ENCODE measurements at places on chromosomes 1 and 21.

GRCh38 chr21:45255381-45256020 lies 32.2 kb downstream of the POFUT2 start:
- no peaks in the 10 kb centered on the region for H3K4me1 ChIP-seq
- H3K4me3 ChIP-seq, result no peak overlapping the region
- H3K27ac ChIP-seq, result no peak overlapping the region
- peaks cover 10% of the 10 kb centered on the region for H3K27me3 ChIP-seq
- DNase-seq, result peak; percentile 9
- H3K36me3 ChIP-seq, result no peaks in the 10 kb centered on the region

GRCh38 chr1:90391126-90391525 lies 326.0 kb downstream of the BARHL2 start:
- no peaks in the 10 kb centered on the region for H3K4me1 ChIP-seq
- H3K27me3 ChIP-seq, result no peaks in the 10 kb centered on the region
- DNase-seq, result no peak
- H3K36me3 ChIP-seq, result no peaks in the 10 kb centered on the region
- H3K27ac ChIP-seq, result no peak overlapping the region
- no peak overlapping the region for H3K4me3 ChIP-seq

- H3K36me3 ChIP-seq, result no peaks in the 10 kb centered on the region
- H3K4me3 ChIP-seq, result no peak overlapping the region
- no peak overlapping the region for H3K27ac ChIP-seq
Measured at GRCh38 chr1:2385606-2386280, 5.6 kb downstream of the MORN1 start.

DNA sequence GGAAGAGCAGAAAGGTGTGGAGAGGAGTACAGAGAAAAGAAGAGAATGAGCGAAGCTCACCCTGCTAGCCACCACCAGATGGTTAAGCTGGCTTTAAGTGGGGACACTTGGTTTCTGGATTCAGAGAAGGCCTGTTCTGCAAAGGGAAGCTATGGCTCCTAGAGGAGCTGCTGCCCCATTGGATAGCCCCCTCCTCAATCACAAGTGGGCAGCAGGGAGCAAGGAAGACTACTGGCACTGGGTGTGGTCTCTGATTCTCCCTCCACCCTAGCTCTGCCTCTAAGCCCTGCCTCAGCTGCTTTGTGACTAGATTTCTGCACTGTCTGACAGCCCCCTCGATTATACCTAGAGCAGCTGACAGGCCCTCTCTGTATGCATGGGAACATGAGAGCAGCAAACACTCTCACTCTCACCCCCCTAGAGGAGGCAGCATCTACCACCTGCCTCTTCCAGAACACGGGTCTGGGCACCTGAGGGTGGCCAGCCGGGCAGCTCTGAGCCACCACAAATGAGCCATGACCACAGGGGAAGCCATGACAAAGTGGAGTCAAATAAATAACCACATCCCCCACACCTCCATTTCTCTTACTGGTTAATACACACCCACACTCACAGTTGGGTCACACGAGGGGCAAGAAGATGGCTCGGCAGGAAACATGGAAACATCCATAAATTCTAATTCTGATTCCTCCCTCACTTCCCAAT lies 13.6 kb downstream of the PLEKHA6 start:
- H3K27me3 ChIP-seq, result peaks cover 4% of the 10 kb centered on the region
- no peak overlapping the region for H3K4me3 ChIP-seq
- H3K4me1 ChIP-seq, result peaks cover 19% of the 10 kb centered on the region
- no peak overlapping the region for H3K27ac ChIP-seq

DNA sequence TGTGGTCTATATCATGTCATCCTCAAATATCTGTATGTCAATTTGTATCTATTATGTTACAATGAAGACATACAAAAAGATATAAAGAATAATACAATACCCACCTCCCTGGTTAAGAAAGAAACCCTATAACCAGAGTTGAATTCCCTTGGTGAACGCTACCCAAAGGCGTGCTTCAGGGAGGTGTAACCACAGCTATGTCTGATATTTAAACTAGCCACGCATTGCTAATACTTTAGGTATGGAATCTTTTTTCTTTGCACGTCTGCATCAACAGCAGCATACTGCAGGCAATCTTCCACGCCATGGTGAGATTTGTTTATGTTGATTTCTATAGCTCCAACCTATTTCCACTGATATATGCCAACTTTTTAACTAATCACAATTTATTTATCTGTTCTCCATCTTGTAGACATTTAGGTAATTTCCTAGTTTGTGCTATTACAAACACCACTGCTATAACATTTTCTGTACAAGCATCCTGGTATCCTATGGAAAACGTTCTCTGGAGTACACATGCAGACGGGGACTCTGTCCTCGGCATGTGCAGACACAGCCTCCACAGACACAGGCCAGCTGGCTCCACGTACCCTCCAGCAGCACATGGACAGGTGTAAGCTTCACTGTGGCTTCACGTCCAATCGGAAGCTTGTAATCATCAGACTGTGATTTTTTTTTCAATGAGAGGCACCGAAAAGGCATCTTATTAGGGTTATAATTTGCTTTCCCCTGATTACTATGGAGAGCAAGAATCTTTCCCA lies 58.5 kb downstream of the HSF2BP start:
- peaks cover 4% of the 10 kb centered on the region for H3K4me1 ChIP-seq
- H3K27ac ChIP-seq, result no peak overlapping the region
- no peaks in the 10 kb centered on the region for H3K27me3 ChIP-seq
- H3K4me3 ChIP-seq, result no peak overlapping the region
- no peak for DNase-seq
- no peaks in the 10 kb centered on the region for H3K36me3 ChIP-seq

- no peak for DNase-seq
- H3K4me3 ChIP-seq, result no peak overlapping the region
- H3K36me3 ChIP-seq, result no peaks in the 10 kb centered on the region
- peaks cover 21% of the 10 kb centered on the region for H3K27me3 ChIP-seq
- H3K27ac ChIP-seq, result no peak overlapping the region
Measured at GRCh38 chr1:43054961-43055360, 96.3 kb upstream of the SLC2A1 start.

DNA sequence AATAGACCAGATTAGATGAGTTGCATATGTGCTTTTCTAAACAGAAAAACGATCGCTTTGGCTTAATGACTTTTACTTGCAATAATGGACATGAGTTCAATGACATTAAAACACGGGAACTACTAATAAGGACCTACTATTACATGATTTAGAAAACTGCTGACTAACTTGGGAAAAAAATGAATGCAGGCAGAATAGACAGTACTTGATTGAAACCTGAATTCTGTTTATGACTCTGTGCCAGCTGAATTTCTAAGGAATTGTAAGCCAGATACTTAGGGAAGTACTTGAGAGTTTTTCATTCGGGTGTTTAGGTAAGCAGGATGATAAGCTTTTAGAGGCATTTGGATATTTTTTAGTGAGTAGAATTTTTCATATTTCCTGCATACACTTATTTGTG lies 12.0 kb downstream of the ADGRL2 start:
- H3K4me1 ChIP-seq, result peaks cover 33% of the 10 kb centered on the region
- no peak overlapping the region for H3K27ac ChIP-seq
- DNase-seq, result no peak
- H3K27me3 ChIP-seq, result no peaks in the 10 kb centered on the region

DNA sequence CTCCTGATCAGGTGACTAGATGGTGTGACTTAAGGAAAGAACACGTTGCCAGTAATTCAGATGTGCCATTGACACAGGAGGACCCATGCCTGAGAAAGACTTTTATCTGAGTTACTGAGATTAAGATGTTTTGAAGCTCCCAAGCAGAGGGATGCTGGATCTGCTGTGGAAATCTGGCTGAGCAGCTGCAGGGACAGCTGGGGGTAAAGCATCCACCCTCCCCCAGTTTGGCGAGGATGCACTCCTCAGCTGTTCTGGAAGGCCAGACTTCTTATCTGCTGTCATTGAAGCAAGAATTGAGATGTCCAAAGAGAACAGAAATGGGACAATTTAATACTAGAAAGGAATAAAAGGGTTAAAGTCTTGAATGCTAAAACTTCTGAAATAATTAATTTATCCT lies 25.7 kb downstream of the TTC3 start:
- H3K4me1 ChIP-seq, result peaks cover 2% of the 10 kb centered on the region
- no peaks in the 10 kb centered on the region for H3K27me3 ChIP-seq
- H3K27ac ChIP-seq, result no peak overlapping the region
- H3K4me3 ChIP-seq, result no peak overlapping the region

DNA sequence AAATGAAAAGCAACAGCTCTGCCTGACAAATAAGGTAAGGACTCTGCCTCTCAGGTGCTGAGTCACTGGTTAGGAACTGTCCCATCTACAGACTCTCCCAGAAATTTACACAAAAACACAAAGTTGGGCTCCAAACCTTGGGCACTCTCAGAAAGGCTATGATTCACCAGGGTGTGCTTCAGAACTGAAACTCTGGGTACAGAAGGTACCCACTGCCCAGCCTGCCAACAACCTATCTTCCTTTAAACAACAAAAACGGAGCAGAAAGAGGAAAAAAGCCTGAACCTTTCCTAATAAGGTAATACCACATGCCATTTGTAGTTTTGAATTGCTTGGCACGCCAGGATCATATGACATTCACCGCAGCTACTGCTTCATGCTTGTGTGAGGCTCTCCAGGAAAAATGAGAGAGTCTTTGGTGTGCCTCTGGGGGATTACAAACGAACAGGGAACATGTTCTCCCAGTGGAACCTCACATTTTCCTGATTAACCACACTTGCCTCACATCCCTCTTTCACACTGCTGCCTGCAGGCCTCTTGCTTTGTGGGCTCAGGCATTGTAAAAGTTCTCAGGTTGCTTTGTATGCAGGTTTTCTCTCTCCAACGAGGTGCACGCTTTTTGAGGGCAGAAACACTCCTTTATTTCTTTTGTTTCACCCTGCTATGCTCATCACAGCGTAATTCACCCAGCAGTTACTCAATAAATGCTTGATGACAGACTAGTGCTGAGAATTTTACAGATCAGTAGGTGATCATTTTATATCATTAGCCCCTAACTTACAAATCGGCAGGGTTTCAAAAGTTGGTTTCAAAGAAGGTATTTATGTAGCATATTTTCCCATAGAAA lies 65.1 kb downstream of the GADD45A start:
- peak overlapping the region; percentile 25 for H3K4me3 ChIP-seq
- no peak for DNase-seq
- no peaks in the 10 kb centered on the region for H3K27me3 ChIP-seq
- H3K36me3 ChIP-seq, result no peaks in the 10 kb centered on the region
- peak overlapping the region; percentile 94 for H3K27ac ChIP-seq

DNA sequence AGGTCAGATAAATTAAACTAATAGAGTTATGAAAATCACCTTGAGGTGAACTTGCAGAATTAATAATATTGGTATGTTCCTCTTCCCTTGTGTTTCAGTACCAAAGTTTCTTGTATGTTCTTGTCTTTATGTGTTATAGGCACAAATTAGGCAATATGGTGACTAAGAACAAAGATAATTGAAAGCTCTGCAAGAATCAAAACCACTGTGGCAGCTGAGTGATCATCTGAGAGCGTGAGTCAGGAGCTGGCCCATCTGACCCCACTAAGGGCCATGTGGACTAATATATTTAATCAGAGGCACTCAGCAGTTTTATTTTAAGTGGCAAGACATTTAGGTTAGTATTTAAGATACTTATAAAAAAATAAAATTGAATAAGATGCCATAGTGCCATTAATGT lies 12.8 kb upstream of the CASQ2 start:
- no peak overlapping the region for H3K27ac ChIP-seq
- no peaks in the 10 kb centered on the region for H3K4me1 ChIP-seq
- no peaks in the 10 kb centered on the region for H3K27me3 ChIP-seq
- no peaks in the 10 kb centered on the region for H3K36me3 ChIP-seq
- no peak for DNase-seq

GRCh38 chr1:218262259-218262658 lies 22.8 kb upstream of the RRP15 start:
- H3K27ac ChIP-seq, result no peak overlapping the region
- H3K36me3 ChIP-seq, result no peaks in the 10 kb centered on the region
- H3K27me3 ChIP-seq, result no peaks in the 10 kb centered on the region
- DNase-seq, result no peak
- no peak overlapping the region for H3K4me3 ChIP-seq

GRCh38 chr1:226222686-226223085 lies 778 bp upstream of the MIXL1 start:
- peaks cover 53% of the 10 kb centered on the region for H3K27me3 ChIP-seq
- H3K4me1 ChIP-seq, result peaks cover 3% of the 10 kb centered on the region
- peak overlapping the region; percentile 7 for H3K4me3 ChIP-seq
- DNase-seq, result no peak
- H3K27ac ChIP-seq, result no peak overlapping the region

DNA sequence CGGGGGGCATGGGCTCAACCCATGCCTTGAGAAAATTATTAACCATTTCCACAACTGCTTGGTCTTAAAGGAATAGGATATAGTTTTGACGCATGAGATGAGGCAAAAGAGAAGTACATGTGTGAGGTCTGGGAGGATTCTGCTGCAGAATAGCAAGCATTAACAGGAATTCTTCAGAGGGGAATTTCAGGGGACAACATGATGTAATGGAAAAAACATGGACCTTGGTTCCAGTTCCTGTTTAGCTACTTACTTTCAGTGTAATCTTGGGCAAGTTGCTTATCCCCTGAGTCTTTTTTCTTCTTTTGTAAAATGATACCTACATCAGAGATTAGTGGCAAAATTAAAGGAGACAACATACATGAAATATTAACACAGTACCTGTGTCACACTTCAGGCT lies 85.6 kb downstream of the PRRX1 start:
- no peaks in the 10 kb centered on the region for H3K36me3 ChIP-seq
- no peak overlapping the region for H3K27ac ChIP-seq
- no peaks in the 10 kb centered on the region for H3K4me1 ChIP-seq
- no peak for DNase-seq
- H3K27me3 ChIP-seq, result peaks cover 3% of the 10 kb centered on the region
- no peak overlapping the region for H3K4me3 ChIP-seq

- no peak overlapping the region for H3K27ac ChIP-seq
- no peak for DNase-seq
- peaks cover 43% of the 10 kb centered on the region for H3K4me1 ChIP-seq
- H3K4me3 ChIP-seq, result no peak overlapping the region
- no peaks in the 10 kb centered on the region for H3K27me3 ChIP-seq
Measured at GRCh38 chr1:27520651-27521050, 30.7 kb upstream of the WASF2 start.

- H3K4me1 ChIP-seq, result no peaks in the 10 kb centered on the region
- no peak for DNase-seq
- peaks cover 38% of the 10 kb centered on the region for H3K27me3 ChIP-seq
- H3K4me3 ChIP-seq, result no peak overlapping the region
Measured at GRCh38 chr21:35855484-35855883, 204.8 kb downstream of the SETD4 start.

DNA sequence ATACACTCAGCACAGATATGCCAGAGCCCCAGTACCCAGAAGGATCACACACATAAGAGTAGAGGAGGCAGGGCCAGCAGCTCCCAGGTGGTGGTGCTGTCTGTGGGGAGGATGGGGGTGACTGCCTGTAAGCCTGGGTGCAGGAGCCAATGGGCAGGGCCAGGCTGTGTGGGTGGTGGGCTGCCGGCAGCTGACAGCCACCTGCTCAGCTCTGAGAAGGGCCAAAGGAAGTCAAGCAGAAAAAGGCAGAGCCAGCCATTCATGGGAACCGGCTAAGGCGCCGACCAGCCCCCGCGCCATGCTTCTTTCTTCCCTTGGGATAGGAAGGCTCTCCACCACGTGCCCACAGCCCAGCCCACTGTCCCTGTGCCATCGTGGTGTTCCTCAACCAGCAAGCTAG lies 14.1 kb downstream of the PIK3C2B start:
- no peak for DNase-seq
- no peaks in the 10 kb centered on the region for H3K27me3 ChIP-seq
- no peak overlapping the region for H3K4me3 ChIP-seq
- peak overlapping the region; percentile 27 for H3K27ac ChIP-seq
- peaks cover 1% of the 10 kb centered on the region for H3K36me3 ChIP-seq
- H3K4me1 ChIP-seq, result peaks cover 10% of the 10 kb centered on the region

GRCh38 chr1:184260382-184260781 lies 126.4 kb upstream of the C1orf21 start:
- DNase-seq, result no peak
- peaks cover 16% of the 10 kb centered on the region for H3K27me3 ChIP-seq
- no peaks in the 10 kb centered on the region for H3K4me1 ChIP-seq
- H3K27ac ChIP-seq, result no peak overlapping the region
- no peak overlapping the region for H3K4me3 ChIP-seq
